ENCODE measurements at places on chromosomes 16 and 17.
A peak's percentile ranks its signal among the peaks of the same experiment; 100 is the strongest.

DNA sequence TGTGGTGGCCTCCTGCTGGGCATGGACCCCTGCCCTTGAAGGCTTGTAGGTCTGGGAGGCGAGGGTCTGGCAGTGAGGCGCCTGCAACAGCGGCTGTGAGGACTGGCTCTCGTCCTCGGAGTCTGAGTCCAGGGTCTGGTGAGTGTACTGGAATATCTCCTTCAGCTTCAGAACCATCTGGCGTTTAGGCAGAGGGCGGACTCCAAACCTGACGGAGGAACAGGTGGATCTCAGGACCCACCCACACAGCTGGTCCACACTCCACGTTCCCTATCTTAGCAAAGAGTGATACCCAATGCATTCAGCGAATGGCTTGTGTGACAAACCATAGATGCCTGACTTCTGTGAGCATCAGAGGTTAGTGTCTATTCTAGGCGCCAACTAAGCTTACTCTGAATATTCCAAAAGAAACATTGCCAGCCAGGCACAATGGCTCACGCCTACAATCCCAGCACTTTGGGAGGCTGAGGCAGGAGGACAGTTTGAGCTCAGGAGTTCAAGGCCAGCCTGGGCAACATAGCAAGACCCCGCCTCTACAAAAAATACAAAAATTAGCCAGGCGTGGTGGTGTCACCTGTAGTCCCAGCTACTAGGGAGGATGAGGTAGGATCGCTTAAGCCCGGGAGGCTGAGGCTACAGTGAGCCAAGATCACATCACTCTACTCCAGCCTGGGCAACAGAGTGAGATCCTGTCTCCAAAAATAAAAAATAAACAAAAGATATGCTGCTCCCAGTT lies 6.3 kb upstream of the NLRC3 start:
- no peaks in the 10 kb centered on the region for H3K4me1 ChIP-seq
- no peak overlapping the region for H3K27ac ChIP-seq
- DNase-seq, result no peak
- no peaks in the 10 kb centered on the region for H3K27me3 ChIP-seq
- no peak overlapping the region for H3K4me3 ChIP-seq
- H3K36me3 ChIP-seq, result peaks cover 21% of the 10 kb centered on the region

- no peak for DNase-seq
- no peaks in the 10 kb centered on the region for H3K36me3 ChIP-seq
- no peak overlapping the region for H3K4me3 ChIP-seq
- H3K27me3 ChIP-seq, result no peaks in the 10 kb centered on the region
These were observed 427.9 kb upstream of the ERCC4 start for GRCh38 chr16:13492046-13492445.

DNA sequence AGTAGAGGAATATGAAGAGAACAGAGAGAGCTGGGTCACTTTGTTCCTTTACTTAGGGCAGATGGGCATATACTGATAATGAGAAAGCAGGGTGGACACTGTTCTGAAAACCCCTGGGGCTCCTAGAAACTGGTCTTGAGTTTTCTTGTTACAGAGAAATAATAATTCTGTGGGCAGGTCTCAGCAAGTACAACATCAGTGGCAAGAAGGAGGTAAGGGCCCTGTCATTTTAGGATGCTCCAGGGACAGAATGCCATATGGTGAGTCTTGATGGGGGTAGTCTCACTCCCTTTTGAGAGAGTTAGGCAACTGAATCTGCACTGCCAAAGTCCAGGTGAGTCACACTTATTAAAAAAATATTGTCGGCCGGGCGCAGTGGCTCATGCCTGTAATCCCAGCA lies 102.3 kb downstream of the KCNJ2 start:
- H3K4me3 ChIP-seq, result no peak overlapping the region
- no peaks in the 10 kb centered on the region for H3K27me3 ChIP-seq
- H3K4me1 ChIP-seq, result peaks cover 3% of the 10 kb centered on the region
- peak; percentile 14 for DNase-seq
- no peaks in the 10 kb centered on the region for H3K36me3 ChIP-seq

- peaks cover 8% of the 10 kb centered on the region for H3K27me3 ChIP-seq
- no peak overlapping the region for H3K27ac ChIP-seq
- no peak for DNase-seq
- no peaks in the 10 kb centered on the region for H3K4me1 ChIP-seq
- H3K36me3 ChIP-seq, result no peaks in the 10 kb centered on the region
These were observed 87.2 kb upstream of the IRX3 start for GRCh38 chr16:54373534-54374520.

- H3K4me1 ChIP-seq, result peaks cover 5% of the 10 kb centered on the region
- no peaks in the 10 kb centered on the region for H3K27me3 ChIP-seq
- H3K36me3 ChIP-seq, result no peaks in the 10 kb centered on the region
- no peak overlapping the region for H3K4me3 ChIP-seq
- no peak for DNase-seq
- no peak overlapping the region for H3K27ac ChIP-seq
These were observed 15.0 kb upstream of the TAC4 start for GRCh38 chr17:49862781-49863331.
